ENCODE measurements at places on chromosomes 12 and 14.
A peak's percentile ranks its signal among the peaks of the same experiment; 100 is the strongest.

DNA sequence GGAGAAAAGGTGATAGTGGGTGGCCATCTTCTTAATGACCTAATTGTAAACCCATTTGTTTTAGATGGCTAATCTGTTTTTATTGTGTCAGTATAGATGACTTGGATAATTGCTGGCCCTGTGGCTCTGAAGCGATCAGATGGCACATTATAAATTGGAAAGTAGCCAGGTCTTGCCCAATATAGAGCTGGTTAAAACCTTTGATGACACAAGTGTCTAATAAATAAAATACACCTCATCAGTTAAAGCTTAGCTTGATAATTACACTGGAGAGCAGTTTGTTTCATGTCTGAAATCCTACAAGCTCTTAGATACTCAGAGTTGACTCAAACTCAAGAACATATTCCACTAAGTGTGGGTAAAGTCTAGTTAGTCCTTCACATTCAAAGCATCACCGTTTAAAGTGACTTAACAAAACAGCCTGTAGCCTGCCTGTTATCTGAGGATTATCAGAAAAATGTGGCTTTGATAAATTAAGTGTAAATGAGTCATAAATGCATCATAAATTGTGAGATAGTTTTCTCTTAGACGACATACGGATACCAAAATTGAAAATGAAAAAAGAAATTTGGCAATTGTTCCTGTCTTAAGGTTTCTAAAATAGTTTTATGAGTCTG lies 280.9 kb downstream of the LRIG3 start:
- no peak for DNase-seq

DNA sequence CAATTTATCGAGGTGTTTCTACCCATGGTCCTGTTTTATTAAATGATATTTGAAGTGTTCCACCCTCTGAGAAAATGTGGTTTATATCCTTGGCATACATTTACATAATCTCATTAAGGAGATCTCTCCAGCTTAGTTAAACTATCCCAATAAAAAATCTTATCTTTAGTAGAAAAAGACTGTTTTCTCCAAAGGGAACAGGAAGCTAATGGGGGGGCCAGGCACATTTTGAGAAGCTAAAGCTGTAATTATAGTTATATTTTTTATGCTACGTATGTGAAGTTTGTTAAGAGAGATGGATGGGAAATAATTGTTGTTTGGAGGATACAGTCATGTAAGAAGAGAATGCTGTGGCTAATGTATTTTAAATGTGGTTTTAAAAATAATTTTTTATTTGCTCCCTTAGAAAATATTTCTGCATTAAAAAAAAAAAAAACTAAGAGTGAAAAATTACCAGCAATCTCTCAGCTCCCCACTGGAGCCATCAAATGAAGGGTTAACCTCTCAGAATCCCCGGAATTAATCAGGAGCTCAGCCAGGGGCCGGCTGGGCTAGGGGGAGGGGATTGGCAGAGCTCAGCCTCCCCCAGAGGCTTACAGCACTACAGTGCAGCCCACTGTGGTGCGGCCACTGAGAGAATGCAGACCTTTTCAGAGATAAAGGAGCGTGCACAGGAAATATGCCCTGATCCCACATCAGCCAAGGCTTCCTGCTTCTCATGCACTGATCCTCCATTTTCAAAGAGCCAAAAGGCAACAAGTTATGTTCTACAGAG lies 185.8 kb downstream of the EGLN3 start:
- no peak for DNase-seq

- no peak for DNase-seq
These were observed 4.2 kb downstream of the HSPB8 start for GRCh38 chr12:119182701-119183493.

DNA sequence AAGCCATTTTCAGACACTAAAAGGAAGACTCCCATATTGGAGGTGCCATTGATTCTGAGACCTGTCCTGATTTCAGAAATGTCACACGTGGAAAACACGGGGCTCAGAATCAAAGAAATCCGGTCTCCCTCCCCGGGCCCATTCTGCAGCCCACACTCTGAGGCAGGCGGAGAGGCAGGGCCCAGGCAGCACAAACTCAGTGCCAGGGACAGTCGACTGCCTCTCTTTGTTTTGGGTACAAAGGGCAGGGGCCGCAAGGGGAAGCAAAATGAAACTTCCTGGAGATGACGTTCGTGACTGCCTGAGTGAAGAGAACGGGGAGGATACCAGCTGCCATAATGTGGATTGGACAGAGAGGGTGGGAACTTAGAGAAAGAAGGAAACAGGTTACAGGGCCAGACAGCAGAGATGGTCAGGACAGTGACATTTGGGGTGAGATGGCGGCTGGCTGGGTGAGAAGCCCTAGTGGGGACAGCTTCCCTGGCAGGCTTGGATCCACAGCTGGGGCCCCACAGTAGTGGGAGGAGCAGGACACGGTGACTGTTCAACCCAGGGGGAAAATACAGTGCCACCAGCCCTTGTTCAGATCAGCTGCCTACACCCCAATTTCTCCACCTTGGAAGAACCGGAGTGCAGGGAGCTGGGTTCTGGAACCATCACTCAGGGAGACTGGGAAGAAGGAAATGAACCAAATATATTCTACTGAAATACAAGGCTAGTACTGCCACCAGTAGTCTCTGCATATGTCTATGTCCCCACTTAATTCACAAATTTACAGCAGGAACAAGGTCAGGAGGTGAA lies 8.1 kb downstream of the GAPDH start:
- DNase-seq, result no peak

- DNase-seq, result no peak
These were observed 314.3 kb upstream of the RTL1 start for GRCh38 chr14:101217616-101218371.

- no peak for DNase-seq
These were observed 383.1 kb downstream of the TMEM132D start for GRCh38 chr12:129520739-129521138.

DNA sequence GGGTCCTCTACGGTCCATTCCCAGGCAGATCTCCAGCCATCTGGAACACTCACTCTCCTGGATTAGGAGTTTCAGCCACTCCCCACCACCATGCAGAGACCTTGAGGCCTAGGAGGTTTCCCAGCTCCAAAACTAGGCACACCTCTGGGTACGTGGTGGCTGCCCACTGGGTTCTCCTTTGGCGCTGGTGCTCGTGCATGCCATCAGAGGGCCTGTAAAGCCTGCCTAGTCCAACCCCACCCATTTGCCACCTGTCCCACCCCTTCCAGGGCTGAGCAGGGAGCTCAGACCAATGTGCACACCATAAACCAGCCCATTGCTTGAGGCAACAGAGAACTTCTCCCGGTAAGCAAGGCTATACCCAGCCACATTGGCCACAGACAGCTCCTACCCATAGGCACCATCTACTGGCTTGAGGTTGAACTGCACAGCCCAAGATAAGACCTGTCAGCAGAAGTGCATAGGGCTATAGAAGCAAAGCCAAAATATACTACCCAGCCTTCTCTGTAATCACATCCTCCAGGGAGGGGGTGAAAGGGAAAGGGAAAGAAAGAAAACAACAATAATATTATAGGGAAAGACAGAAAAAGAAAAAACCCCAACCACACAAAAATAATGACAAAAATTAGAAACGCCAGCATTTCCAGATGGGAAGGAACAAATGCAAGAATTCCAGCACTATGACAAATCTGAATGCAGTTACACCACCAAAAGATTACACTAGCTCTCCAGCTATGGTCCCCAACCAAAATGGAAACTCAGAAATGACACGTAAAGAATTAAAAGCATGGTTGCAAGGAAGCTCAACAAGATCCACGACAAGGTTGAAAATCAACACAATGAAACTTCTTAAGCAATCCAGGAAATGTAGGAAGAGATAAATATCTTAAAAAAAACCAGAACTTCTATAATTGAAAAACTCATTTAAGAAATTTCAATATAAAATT lies 111.9 kb upstream of the CCDC175 start:
- peak; percentile 34 for DNase-seq

DNA sequence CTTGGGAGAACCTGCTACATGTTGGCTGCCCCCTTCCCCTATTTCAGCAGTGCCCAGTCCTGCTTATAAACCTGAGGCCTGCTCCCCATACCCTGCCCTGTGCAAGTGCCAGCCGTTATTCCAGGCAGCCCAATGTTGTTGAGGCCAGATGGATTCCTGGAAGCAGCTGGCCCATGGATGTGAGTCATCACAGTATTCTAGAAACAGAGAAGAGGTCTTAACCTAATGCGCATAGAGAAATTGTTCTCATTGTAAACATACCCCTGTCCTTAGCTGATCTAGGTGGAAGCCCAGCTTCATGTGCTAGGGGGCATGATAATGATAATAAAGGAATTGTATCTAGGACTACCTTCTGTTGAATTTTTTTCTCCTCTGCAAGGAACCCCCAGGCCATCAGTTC lies 69.7 kb downstream of the TSPAN11 start:
- DNase-seq, result no peak

DNA sequence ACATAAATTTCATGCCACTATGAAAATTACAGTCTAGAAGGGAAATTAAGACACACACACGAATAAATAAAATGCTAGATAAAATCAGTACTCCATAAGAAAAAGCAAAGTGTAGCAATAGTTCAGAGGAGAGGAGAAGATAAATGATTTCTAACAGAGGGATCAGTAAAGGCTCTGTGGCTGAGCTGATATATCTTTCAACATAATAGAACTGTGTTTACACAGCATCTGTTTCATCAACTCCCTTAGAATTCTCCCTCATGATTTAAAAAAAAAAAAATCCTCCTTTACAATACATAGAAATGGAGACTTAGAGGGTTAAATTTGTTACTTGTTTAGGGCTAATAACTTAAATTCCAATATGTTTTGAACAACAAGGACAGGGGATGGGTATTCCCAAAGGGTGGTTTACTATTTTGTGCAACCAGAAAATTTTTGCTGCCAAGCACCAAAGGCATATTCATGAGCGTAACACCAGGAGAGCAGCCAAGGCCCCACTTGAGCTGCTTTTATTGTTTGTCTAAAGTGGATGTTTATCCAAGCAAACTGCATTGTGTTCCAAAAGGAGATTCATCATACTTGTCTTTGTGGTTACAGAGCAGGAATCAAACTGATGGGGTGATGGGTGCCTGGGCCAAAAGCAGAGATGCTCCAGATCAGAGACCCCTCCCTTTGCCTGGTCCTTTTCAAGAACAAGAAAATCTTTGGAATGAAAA lies 162.7 kb downstream of the BMP4 start:
- DNase-seq, result no peak

- DNase-seq, result no peak
These were observed 124.4 kb upstream of the NOVA1 start for GRCh38 chr14:26722258-26722657.

GRCh38 chr14:75559451-75560222 lies 18.8 kb upstream of the FLVCR2 start:
- DNase-seq, result no peak

- no peak for DNase-seq
These were observed 15.0 kb upstream of the HELB start for GRCh38 chr12:66287275-66287674.

DNA sequence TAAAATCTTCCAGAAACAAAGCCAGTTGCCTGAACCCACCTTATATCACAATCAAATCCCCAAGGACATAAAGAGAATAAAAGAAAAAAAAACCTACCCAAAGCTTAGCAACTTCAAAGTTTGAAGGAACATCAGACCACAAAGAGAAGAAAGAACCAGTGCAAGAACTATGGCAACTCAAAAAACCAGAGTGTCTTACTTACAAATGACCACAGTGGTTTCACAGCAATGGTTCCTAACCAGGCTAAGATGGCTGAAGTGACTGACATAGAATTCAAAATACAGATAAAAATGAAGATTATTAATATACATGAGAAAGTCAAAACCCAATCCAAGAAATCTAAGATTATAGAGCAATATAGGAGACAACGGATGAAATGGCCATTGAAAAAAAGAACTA lies 56.7 kb downstream of the APOBEC1 start:
- no peak for DNase-seq

DNA sequence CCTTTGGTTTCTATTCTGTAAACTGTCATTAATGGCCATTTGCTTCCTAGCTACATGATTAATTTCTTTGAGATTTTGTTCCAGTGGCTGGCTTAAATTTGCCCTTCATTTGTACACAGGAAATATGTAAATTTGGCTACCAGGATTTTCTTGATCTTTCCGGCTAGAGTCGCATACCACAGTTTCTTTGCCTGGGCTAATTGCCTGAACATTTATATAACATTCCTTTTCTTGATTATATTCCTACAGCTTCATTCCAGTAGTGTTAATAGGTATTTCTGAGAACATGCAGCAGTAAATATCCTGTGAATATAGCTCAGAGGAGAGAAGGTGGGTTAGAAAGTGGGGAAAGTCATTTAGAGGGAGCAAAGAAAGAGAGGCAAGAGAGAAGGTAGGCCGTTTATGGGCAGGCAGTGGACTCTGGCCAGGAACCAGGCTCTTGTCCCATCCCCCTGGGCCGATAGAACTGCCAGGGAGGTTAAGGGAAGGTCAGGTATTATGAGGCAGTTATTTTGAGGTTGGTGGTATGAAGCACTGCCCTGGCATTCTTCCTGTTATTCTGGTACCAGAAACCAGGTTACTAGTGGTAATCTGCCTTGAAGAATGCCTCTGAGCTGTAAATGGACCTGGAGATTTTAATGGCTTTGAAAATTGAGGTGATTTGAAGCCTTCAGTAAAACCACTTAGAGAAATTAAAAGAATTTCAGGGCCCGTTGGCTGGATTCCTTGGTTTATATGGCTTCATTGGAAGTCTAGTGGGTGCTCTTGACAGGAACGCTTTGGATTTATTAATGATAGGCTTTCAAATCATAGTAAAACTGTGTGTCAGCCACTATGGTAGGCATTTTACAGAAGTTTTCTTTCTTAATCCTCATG lies 4.4 kb downstream of the RNF10 start:
- DNase-seq, result no peak

DNA sequence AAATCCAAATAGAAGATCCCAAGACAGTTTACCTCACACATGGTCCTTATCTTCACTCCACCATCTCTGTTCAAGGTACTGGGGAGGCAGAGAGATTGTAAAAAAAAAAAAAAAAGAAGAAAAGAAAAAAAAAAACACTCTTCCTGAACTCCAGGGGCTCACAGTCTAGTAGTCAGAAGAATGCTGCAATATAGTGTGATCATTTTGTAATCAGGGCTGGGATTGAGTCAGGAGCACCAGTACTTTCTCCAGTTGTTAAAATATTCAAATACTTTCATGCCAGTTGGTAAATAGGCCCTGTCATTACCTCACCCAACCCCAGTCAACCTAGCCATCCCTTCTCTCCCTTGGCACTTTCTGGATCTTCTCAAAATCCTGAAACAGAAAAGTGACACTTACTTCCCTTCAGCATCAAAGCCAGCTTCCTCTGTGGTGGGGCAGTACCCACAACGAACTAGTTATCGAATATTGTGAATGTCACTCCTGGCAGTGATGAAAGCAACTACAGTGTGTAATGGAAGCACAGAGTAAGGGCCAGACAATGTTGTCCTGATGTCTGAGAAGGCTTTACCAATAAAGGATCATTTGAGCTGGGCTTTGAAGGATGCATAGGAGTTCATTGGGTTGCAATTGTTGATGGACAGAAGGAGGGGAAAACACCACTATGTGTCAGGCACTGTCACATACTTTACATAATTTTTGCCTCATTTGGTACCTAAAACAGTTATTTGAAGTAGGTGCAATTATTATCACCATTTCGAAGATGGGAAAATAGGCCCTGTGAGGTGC lies 44.3 kb upstream of the HSPB8 start:
- no peak for DNase-seq

GRCh38 chr12:16668198-16668597 lies 62.2 kb upstream of the LMO3 start:
- no peak for DNase-seq

All from OCI-LY7 (cell line).